ENCODE measurements at places on chromosomes 12 and 14.

- DNase-seq, result no peak
Measured at GRCh38 chr12:46368138-46368537, 4.4 kb downstream of the SLC38A2 start.

DNA sequence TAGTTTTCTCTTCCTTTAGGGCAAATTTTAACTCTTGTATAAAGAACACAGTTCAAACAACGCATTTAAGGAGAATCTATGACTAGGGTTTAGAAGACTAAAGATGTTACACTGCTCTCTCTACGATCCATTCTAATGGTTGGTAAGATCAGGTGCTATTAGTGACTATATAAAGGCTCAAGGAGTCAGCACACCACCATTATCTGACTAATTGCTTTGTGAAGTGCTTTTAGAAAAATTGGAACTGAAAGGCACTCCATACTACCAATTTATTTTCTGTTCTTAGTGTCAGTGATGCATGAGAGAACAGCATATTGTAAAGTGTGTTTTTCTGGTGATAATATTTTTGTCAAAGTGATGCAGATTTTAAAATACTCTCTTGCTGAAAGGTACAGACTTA is 136.8 kb downstream of the SYT1 start:
- no peak for DNase-seq

- no peak for DNase-seq
Measured at GRCh38 chr12:8771072-8771471, 51.3 kb upstream of the A2ML1 start.

DNA sequence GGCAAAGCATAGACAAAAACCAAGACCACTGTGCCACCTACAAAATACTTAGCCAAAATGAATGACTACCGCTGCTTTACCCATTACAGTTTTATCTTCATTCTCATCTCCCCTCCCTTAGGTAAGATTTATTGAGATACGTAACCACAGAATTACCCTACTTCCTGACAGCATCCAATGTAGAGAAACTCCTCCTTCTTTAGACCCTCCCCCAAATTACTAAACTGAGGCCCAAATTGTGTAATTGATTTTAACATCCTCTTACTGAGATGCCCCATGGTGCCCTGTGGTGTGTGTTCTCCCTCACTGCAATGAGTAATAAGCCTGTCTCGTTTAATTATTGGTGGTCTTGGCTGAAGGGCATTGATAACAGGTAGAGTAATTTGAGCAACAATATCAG is 19.1 kb downstream of the VRK1 start:
- DNase-seq, result no peak

GRCh38 chr14:30264161-30264560 is 294.8 kb upstream of the G2E3 start:
- no peak for DNase-seq

DNA sequence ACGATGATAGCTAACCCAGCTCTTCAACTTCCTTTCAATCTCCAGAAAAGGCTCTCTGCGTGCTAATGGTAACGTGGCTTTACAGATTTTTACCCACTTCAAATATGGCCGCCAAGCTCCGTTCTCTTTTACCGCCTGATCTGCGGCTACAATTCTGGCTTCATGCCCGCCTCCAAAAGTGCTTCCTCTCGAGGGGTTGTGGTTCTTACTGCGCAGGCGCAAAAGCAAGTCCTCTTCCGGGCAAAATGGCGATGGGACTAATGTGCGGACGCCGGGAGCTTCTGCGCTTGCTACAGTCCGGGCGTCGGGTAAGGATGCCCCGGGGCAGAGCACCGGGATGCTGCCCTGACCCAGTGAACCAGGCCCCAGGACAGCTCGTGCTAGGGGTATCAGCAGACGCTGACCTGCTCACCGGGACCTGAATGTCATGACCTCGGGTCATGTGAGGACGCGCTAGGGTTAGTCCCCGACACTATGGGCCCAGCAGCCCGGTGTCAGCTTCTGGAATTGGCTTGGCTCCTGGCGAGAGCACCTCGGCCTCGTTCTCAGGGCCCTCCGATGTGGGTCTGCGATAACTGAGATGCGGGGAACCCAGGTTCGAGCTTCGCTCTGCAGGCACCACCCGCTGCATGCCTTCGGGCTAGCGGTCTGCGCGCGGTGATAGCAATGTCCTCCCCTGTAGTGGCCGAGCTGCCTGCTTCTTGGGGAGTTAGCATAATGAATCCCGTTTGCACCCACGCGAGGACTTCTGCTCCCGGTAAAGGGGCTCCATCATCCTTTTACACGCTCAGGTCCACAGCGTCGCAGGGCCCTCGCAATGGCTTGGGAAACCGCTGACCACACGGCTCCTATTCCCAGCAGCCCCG is at the start of gene OXA1L:
Gene OXA1L, plus strand, starts transcription at position 232 of the 866 bp plus-strand sequence. Its CDS starts 14 bp downstream, at position 246.
- peak; percentile 98 for DNase-seq

GRCh38 chr14:36293824-36294223 is 26.6 kb downstream of the MBIP start:
- DNase-seq, result no peak
